ENCODE measurements at places on chromosomes 4 and X.

DNA sequence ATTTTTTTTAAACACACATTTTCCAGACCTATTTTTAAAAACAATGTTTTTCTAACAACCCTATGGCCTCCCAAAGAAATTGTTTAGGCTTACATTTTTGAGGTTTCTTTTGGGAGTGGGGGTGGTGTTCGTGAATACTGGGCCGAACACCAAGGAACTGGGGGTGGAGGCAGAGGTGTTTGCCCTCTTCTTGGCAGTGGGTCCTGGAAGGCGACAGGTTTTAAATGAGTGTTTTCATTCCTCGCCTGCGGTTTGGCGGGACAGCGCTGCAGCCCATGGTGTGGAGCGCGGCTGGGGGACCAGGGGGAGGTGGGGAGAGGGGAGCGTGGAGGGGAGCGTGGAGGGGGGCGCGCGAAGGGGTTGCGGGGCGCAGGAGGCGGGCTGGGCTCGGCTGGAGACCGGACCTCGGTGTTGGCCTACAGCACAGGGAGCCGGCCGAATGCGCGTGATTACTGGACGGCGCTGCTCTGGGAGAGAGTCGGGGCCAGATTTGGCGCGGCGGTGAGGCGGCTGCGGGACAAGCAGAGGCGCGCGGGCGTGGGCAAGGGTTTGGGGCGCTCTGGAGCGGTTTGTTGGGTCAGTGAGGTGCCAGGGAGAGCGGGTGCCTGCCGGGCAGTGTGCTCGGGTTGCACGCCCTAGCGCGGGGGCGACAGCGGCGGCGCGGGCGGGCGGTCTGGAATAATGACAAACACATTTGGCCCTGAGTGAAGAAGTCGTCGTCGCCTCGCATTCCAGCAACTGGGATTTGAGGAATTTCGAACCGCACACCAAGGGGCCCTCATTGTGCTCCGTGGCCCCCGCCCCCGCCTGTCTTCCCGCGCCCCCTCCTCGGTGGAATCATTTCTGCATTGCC lies 764 bp downstream of the PDGFRA start:
- DNase-seq, result no peak

- no peak for DNase-seq
Measured at GRCh38 chrX:1462596-1463251, 10.0 kb upstream of the ASMTL start.

DNA sequence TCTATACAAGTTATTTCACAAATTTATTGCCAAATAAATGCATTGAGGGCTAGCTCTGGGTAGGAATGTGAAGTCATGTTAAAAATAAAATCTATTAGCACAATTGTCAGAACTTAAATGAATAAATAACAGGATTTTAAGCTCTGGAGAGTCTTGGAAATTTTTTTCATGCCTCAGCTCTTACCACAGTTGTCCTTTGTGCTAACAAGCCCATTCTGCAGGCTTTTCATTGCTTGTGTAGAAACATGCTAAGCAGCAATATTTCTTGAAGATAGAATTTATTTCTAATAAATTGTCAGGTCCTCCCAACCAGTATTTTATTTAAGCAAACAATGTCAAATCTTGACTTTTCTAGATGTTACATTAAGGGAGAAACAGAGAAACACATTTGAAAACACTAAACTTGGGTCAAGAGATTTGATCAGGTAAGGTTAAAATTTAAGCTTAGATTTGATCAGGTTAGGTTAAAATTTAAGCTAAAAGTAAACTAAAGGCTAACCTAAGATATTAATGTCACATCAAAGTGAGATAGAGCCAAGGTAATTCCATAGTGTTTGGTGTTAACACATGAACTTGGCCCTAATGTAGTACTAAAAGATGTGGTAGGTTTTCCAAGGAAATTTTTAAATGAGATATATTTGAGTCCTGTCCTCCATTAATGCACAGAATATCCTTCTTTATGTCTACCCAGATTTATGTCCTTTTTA lies 179.1 kb upstream of the IL1RAPL1 start:
- no peak for DNase-seq

DNA sequence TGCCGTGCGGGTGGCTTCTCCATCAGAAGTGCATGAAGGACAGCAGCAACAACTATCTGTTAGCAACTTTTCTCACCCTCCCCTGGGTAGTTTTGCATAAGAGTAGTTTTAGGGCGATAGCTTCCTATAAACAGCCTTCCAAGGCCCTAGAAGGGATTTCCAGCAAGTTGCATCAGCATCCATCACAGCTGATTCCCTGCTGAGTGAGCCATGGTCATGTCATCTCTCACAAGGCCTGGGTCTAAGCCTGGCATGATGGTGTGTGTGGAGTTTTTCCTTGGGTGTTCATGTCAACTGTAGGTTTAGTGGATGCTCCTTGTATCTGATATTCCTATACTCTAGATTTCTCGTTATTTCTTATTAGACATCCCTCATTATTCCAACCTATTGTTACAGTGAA lies 2324.7 kb upstream of the AGA start:
- DNase-seq, result no peak
